Right renal cortex interstitium (tissue), 3 donors: ENCODE measurements at places on chromosomes 5 and 9. TPM values are rescaled to one million over a fixed set of nuclear protein-coding genes. Genes with fewer than 3 reads are reported as not detected.

PRRC1 gene
- 87.9 TPM for polyA plus RNA-seq

PCDHGA8 gene
- 0.29 TPM for polyA plus RNA-seq

TPPP gene
- 3.9 TPM for polyA plus RNA-seq

WNT8A gene
- not detected for polyA plus RNA-seq

RALGPS1 gene
- 21.0 TPM for polyA plus RNA-seq

SVEP1 gene
- 8.0 TPM for polyA plus RNA-seq

ADAMTS12 gene
- polyA plus RNA-seq = 14.8 TPM

PCSK1 gene
- 0.17 TPM for polyA plus RNA-seq

ABO gene
- polyA plus RNA-seq = 18.7 TPM

NR2F1 gene
- 200 TPM for polyA plus RNA-seq

PCDHA1 gene
- not detected for polyA plus RNA-seq

BAAT gene
- polyA plus RNA-seq = 0.21 TPM

ENG gene
- polyA plus RNA-seq = 78.1 TPM

FOXD4L6 gene
- polyA plus RNA-seq = not detected

TSC1 gene
- polyA plus RNA-seq = 38.5 TPM

GALNT12 gene
- 6.4 TPM for polyA plus RNA-seq

PROB1 gene
- 2.0 TPM for polyA plus RNA-seq

WDR38 gene
- polyA plus RNA-seq = 0.37 TPM

DCAF12 gene
- polyA plus RNA-seq = 63.8 TPM

SLC6A18 gene
- 1.5 TPM for polyA plus RNA-seq

SPIN1 gene
- polyA plus RNA-seq = 176 TPM

PLAC8L1 gene
- 0.68 TPM for polyA plus RNA-seq

CAMK2A gene
- 2.5 TPM for polyA plus RNA-seq

LCN15 gene
- not detected for polyA plus RNA-seq

PURA gene
- polyA plus RNA-seq = 11.9 TPM

LHX3 gene
- polyA plus RNA-seq = not detected

MARCOL gene
- not detected for polyA plus RNA-seq

TUSC1 gene
- 17.0 TPM for polyA plus RNA-seq

SPATA31E1 gene
- 0.03 TPM for polyA plus RNA-seq

ROPN1L gene
- 0.64 TPM for polyA plus RNA-seq

IFNB1 gene
- not detected for polyA plus RNA-seq

TAF1L gene
- 0.10 TPM for polyA plus RNA-seq
